ENCODE measurements at places on chromosomes 16 and 17. TPM values are rescaled to one million over a fixed set of nuclear protein-coding genes. Genes with fewer than 3 reads are reported as not detected.

- no peaks in the 10 kb centered on the region for H3K36me3 ChIP-seq
- H3K27me3 ChIP-seq: no peaks in the 10 kb centered on the region
- H3K27ac ChIP-seq: peak overlapping the region; percentile 64
- H3K4me1 ChIP-seq: peaks cover 41% of the 10 kb centered on the region
These were observed 17.5 kb upstream of the TFAP4 start for GRCh38 chr16:4290236-4290830.

DNA sequence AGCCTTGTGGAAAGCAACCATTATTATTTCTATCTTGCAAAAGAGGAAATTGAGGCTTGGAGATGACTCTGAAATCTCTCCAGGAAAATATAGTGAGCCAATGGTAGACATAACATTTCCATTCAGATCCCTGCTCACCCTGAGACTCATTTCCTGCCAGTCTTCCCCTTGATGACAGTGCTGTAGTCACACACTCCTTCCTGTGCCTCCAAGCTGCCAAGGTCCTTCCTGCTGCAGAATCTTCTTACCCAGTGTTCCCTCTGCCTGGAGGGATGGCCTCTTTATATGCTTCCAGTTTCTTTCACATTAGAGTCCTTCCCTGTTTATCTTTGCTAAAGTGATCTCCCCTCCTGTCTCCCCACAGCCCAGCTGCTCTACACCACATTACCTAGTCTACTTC lies 648.1 kb downstream of the TOX3 start:
- no peaks in the 10 kb centered on the region for H3K4me1 ChIP-seq
- DNase-seq: no peak
- H3K27ac ChIP-seq: no peak overlapping the region
- no peaks in the 10 kb centered on the region for H3K27me3 ChIP-seq
- H3K4me3 ChIP-seq: no peak overlapping the region
- H3K36me3 ChIP-seq: no peaks in the 10 kb centered on the region

DNA sequence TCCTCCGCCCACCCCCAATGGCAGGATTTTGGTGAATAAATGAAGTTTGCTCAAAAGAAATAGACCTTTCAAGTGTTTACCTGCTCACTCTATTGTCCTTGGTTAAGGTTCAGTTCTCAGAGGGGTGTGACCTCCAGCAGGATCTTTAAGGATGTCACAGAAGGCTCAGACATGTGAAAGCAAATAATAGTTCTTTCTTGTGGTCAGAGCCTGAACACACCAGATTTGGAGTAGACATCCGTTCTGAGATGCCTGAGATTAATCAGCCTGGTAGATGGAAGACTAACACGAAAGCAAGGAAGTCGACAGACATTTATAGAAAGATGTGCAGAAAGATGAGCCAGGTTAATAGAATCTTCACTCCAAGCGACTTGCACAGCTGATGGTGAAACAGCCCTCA lies 557.9 kb upstream of the CDH11 start:
- H3K36me3 ChIP-seq: no peaks in the 10 kb centered on the region
- no peak for DNase-seq
- H3K27me3 ChIP-seq: no peaks in the 10 kb centered on the region

DNA sequence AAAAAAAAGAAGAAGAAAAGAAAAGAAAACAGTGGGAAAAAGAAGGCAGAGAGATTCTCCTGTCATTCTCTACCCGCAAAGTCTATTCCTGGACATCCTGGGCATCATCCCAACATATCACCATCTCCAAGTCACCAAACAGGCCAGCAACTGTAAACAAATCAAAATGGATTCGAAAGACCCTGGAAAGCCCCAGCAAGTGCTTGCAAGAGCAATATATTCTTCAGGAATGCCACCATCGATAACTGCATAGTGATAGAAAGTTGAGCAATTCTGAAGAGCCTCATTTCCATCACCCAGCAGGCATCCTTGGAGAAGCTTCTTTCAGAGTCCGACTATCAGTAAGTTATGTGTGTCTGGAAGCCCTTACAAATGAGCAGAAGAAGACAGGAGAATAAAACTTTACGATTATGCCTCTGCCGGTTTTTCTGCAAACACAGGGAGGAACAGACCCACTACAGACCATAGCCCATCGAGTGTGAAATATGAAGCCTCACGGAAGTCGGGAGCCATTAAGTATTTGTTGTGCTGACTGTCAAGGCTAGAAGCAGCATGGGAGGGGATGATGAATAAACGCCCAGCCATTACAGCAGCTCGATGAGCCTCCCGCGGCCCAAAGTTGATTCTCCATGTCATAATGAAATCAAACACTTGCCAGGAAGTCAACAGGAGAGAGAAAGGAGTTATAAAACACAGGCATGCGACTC lies 64.5 kb upstream of the SEC14L1 start:
- no peak for DNase-seq
- H3K27ac ChIP-seq: no peak overlapping the region
- peaks cover 13% of the 10 kb centered on the region for H3K27me3 ChIP-seq
- H3K36me3 ChIP-seq: no peaks in the 10 kb centered on the region

DNA sequence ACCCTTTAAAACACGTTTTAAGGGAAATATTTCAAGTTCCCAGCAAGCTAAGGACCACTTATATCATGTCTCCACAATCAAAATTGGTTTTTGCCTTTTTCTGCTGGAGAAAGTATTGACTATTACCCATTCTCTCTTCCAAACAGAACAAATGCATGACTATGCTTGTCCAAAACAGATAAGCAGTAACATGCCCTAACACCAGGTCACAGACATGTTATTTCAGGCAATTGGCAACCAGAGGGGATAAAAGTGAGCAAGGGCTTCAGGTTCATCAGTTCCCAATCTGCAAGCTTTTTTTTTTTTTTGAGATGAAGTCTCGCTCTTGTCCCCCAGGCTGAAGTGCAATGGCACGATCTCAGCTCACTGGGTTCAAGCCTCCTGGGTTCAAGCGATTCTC lies 15.0 kb downstream of the SKA2 start:
- no peak overlapping the region for H3K4me3 ChIP-seq
- H3K27ac ChIP-seq: no peak overlapping the region
- H3K27me3 ChIP-seq: no peaks in the 10 kb centered on the region
- H3K36me3 ChIP-seq: no peaks in the 10 kb centered on the region

DNA sequence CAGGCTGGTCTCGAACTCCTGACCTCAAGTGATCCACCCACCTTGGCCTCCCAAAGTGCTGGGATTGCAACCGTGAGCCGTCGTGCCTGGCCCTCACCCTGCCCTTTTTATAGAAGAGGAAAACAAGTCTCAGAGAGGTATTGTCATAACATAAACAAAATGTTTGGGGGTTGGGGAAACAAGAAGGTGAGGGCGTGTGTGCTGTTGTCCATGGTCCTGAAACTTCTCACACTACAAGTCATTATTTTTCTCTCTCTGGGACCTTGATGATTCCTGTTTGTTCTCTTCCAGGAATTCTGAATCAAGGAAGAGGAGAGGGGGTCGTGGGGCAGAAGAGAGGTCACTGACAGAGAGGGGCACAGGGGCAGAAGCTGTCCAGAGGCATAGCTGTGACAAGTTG lies 160.2 kb upstream of the LHX1 start:
- no peak for DNase-seq
- no peak overlapping the region for H3K4me3 ChIP-seq
- peaks cover 13% of the 10 kb centered on the region for H3K27me3 ChIP-seq
- H3K4me1 ChIP-seq: no peaks in the 10 kb centered on the region
- H3K36me3 ChIP-seq: no peaks in the 10 kb centered on the region

GRCh38 chr17:17884391-17885357 lies 47.9 kb upstream of the SREBF1 start:
- no peaks in the 10 kb centered on the region for H3K36me3 ChIP-seq
- DNase-seq: no peak
- peaks cover 37% of the 10 kb centered on the region for H3K4me1 ChIP-seq
- H3K27me3 ChIP-seq: no peaks in the 10 kb centered on the region

- no peak overlapping the region for H3K4me3 ChIP-seq
- no peaks in the 10 kb centered on the region for H3K36me3 ChIP-seq
- H3K27ac ChIP-seq: no peak overlapping the region
- peaks cover 40% of the 10 kb centered on the region for H3K4me1 ChIP-seq
- DNase-seq: no peak
- no peaks in the 10 kb centered on the region for H3K27me3 ChIP-seq
These were observed 212.8 kb downstream of the MSI2 start for GRCh38 chr17:57468932-57469775.

DNA sequence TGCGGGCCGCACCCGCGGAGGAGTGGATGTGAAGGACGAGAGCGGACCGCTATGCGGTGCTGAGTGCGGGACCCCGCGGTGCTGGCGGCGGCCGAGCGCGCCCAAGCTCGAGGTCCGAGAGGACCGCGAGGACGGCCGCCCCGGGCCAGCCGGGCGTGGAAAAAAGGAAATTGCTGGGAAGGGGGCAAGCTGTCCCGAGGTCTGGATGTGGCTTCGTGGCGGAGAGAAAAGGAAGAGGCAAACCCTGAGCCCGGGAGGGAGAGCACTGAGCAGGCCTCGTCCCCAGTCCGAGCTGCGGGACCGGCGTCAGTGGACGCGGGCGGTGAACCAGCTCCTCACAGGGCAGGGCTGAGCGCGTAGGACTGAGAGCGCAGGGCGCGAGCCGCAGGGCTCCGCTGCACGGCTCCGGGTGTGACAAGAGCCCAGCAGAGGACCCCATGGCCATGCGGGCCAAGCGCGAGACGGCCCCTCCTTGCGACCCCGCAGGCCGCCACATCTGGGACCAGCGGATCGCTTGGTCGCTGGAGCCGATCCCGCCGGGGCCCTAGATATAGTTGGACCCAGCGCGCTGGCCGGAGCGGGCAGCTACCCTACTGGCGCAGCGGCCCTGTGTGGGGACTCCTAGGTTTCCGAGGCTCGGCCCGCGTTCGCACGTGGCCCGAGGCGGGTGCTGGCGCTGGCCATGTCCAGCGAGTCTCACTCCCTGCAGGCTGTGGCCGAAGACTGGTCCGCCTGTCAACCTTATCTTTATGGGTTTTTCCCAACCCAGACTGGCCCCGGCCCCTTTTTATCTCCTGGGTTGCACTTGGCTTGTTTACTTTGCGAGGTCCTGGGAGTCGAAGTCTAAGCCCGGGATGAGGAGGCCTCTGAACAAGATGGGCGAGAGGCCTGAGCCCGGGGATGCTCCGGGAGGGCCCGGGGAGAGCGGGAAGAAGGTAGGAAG lies 2.4 kb downstream of the TBX4 start:
- H3K27ac ChIP-seq: no peak overlapping the region
- H3K36me3 ChIP-seq: no peaks in the 10 kb centered on the region
- peaks cover 74% of the 10 kb centered on the region for H3K27me3 ChIP-seq
- H3K4me1 ChIP-seq: no peaks in the 10 kb centered on the region
- H3K4me3 ChIP-seq: no peak overlapping the region

DNA sequence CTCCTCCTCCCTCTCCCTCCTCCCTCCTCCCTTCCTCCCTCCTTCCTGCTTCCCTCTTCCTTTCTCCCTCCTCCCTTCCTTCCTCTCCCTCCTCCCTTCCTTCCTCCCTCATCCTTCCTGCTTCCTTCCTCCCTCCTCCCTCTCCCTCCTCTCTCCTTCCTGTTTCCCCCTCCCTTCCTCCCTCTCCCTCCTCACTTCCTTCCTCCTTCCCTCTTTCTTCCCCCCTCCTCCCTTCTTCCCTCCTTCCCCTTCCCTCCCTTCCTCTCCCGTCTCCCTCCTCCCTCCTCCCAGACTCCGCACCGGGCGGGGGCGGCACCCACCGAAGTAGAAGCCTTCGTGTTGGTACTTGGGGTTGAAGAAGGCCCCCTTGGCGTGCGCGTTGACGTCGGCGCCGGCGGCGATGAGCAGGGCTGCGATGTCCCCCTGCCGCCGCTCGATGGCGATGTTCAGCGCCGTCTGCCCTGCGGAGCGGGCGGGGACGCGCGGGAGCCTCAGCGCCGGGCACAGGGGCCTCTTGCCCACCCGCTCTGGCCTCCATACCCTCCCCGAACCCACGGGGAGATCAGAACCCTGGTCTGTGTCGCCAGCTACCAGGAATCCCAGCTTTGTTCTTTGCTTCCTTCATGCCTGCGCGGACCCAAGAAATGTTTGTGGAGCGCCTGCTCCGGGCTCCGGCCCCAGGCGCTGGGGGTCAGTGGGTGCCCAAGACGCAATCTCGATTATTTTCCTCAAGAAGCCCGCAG lies 22.2 kb downstream of the TRPV3 start:
- H3K4me3 ChIP-seq: peak overlapping the region; percentile 55
- no peaks in the 10 kb centered on the region for H3K27me3 ChIP-seq
- H3K4me1 ChIP-seq: no peaks in the 10 kb centered on the region
- peak overlapping the region; percentile 57 for H3K27ac ChIP-seq

DNA sequence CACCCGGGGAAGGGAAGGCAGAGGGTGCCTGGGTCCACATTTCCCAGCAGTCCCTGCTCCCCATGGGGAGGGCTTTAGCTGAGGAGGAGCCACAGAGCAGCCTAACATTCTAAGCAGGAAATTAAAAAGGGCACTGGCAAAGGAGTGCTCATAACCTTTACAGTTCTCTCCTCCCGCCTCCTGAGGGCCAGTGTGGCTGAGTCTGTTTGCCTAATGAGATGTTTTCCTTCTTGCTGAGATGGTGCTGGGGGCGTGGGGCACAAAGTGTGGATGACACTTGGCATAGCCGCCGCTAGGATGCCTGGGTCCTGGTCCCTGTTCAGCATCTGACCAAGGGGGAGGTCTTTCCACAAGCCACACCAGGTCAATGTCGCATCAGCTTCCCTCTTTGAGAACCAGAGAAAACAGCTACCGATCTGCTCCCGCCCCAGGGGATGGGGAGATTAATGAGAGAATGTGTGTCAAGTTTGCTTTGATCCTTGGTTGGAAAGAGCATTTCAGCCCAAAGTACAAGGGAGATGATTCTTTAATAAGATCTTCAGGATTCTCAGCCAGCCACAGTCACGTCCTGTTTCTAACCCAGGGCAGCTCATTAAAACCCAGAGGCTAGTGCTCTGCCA lies 5.8 kb downstream of the KIF18B start:
- DNase-seq: no peak
- no peak overlapping the region for H3K27ac ChIP-seq
- H3K4me3 ChIP-seq: no peak overlapping the region
- H3K36me3 ChIP-seq: no peaks in the 10 kb centered on the region
- H3K4me1 ChIP-seq: no peaks in the 10 kb centered on the region

- H3K27ac ChIP-seq: no peak overlapping the region
- peaks cover 14% of the 10 kb centered on the region for H3K27me3 ChIP-seq
- H3K4me3 ChIP-seq: no peak overlapping the region
- DNase-seq: no peak
- no peaks in the 10 kb centered on the region for H3K4me1 ChIP-seq
These were observed 6.0 kb downstream of the DOC2A start for GRCh38 chr16:30004811-30005242.

DNA sequence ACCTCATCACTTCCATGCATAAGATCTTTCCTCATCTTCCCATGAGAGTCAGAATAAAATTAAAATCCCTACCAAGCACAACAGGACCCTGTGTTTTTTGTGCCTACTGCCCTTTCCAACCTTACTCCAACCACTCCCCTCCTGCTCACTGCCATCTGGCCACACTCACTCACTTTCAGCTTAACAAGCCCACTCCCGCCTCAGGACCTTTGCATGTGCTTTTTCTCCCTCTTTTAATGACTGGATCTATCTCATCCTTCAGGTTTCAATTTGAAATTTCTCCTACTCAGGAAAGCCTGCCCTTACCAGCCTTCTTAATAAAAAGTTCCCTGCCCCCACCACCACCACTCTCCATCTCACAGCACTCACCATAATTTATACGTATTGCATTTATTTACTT lies 14.7 kb downstream of the C17orf67 start:
- H3K27me3 ChIP-seq: no peaks in the 10 kb centered on the region
- no peak for DNase-seq
- H3K36me3 ChIP-seq: no peaks in the 10 kb centered on the region
- no peak overlapping the region for H3K27ac ChIP-seq
- no peak overlapping the region for H3K4me3 ChIP-seq

- H3K27me3 ChIP-seq: no peaks in the 10 kb centered on the region
- H3K4me1 ChIP-seq: peaks cover 9% of the 10 kb centered on the region
- H3K4me3 ChIP-seq: peak overlapping the region; percentile 74
- DNase-seq: peak; percentile 26
- peak overlapping the region; percentile 76 for H3K27ac ChIP-seq
- H3K36me3 ChIP-seq: no peaks in the 10 kb centered on the region
These were observed 732 bp downstream of the ULK2 start for GRCh38 chr17:19867079-19867328.

Gene WIPF2
- 4.9 TPM for total RNA-seq

Gene TMC8
- 0.18 TPM for total RNA-seq

Gene RNF43
- total RNA-seq: not detected

Gene LPCAT2
- 1.2 TPM for total RNA-seq
